ENCODE measurements at places on chromosomes 4 and X.

DNA sequence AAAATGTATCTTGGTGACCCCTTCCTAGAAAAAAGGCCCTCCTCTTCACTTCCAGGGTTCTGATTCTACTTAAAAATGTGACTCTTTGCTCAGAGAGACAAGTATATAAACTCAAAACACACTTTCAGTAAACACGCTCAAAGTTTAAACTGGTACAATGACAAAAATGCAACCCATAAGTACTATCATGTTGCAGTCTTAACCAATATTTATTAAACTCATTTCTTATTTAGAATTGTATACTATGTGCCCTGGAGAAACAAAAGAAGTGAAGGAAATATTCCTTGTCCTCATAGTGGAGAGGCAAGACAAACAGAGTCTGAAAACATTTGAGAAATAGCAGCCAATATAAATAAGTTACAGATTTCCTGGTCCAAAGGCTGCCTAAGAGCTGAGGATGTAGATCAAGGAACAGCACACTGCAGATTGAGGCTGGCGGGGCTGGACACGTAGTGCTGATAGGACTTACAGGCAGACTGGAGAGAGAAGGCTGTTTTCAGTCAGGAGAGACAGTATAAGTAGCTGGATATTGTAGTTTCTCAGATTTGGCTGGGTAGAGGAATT lies 39.1 kb upstream of the ANXA3 start:
- no peak for DNase-seq

DNA sequence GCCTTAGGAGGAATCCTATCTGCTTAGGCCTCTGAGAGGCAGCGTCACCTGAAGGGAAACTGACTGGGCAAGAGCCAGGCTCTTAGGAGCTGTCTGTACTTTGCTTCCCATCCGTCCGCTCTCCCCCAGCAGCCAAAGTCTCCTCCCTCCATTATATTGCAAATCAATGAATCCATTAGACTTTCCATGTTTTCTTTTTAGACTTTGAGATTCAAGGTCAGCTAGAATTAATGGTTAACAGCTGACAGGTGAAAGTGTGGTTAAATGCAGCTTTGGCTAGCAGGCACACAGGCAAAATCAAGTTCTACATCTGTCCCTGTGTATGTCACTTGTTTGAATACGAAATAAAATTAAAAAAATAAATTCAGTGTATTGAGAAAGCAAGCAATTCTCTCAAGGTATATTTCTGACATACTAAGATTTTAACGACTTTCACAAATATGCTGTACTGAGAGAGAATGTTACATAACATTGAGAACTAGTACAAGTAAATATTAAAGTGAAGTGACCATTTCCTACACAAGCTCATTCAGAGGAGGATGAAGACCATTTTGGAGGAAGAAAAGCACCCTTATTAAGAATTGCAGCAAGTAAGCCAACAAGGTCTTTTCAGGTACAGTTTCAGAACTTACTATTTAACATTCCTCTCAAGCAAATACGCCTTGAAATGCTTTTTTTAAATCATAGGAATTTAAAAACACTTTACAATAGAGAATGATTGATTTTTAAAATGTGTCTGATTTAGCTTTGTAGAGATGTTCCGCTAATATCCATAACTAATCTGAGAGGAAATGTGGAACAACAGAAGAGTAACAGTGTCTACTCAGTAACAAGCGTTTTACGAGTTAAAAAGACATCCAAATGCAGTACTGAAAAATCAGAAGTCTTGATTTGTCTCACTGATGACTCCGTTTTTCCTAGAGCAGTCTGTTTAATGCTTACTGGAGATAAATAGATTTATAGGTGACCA lies at the start of gene F11:
Gene F11 (plus strand): TSS at position 507 of the 970 bp plus-strand sequence. CDS start 948 bp downstream, outside the sequence.
- DNase-seq, result no peak

DNA sequence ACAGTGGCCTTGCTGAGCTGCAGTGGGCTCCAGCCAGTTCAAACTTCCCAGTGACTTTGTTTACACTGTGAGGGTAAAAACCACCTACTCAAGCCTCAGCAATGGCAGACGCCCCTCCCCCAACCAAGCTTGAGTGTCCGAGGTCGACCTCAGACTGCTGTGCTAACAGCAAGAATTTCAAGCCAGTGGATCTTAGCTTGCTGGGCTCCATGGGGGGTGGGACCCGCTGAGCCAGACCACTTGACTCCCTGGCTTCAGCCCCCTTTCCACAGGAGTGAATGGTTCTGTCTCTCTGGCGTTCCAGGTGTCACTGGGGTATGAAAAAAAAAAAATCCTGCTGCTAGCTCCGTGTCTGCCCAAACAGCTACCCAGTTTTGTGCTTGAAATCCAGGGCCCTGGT lies 168.9 kb upstream of the INTU start:
- DNase-seq, result no peak

DNA sequence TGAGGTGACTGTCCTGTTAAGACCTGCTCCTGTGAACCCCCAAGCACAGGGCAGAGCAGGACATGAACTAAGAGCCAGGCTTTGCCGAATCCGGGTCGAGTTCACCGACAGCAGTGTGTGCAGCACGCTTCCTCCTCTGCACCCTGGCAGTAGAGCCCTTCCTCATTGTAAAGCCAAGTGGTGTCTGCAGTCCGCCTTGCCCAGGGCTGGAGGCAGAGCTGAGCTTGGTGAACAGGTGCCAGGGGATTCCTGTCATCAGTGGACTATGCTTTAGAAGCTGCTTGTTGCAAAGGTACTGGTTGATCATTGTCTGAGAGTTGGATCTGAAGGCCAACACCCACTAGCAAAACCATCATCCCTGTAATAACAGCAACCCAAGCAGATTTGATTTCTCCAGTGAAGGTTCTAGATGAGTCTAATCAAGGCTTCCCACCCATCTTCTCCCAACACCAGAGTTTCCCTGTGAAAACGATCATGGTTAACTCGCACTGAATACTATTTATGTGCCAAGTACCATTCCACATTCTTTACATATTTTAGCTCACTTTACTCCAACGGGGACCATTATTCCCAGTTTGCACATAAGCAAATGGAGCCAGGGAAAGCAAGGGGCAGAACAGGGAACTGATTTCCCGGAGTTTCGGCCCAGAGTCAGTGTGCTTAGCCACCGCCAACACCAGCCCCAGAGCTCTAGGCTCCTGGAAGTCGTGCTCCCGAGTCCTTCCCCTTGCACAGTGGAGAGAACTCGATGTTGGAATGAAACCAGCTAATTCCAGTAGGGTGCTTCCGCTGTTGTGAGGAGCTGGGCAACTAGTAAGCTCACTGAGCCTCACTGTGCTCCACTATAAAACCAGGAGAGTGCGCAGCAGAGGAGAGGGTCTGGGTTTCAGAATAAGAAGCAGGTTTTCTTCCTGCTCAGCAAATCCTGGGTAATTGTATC lies 1.4 kb upstream of the SLC34A2 start:
- no peak for DNase-seq

- DNase-seq, result no peak
Measured at GRCh38 chrX:4484266-4484665, 770.8 kb upstream of the PRKX start.

GRCh38 chrX:122586831-122587230 lies 597.2 kb upstream of the GRIA3 start:
- no peak for DNase-seq

DNA sequence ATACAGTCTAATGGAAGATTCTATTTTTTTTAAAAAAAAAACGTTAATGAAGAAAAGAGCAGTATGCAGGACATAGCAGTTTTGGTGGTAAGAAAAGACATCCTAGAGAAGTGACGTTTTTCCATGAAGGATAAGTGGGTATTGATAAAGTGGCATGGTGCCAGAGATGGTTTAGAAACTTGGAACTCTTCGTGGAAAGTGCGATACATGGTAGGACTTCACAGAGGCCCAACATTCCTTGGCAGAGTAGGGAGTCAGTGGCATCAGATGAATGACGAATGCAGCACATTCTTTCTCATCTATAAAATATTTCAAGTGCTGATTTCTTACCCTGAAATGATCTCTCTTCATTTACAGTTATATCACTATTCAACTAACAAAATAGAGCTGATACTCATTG lies 298.7 kb downstream of the CCSER1 start:
- DNase-seq, result no peak

Data from stimulated activated CD8-positive, alpha-beta memory T cell treated with anti-CD3 and anti-CD28 coated beads, Interleukin-15, amount 100 ng/mL, for 4 hours (primary cell).